ENCODE measurements at places on chromosomes 3 and 15. TPM values are rescaled to one million over a fixed set of nuclear protein-coding genes. Genes with fewer than 3 reads are reported as not detected.

NDUFB4 gene
- 253 TPM for polyA plus RNA-seq

SH3GL3 gene
- not detected for polyA plus RNA-seq

FANCD2OS gene
- polyA plus RNA-seq = not detected

MYNN gene
- 20.3 TPM for polyA plus RNA-seq

VWA5B2 gene
- polyA plus RNA-seq = not detected

ZNF197 gene
- polyA plus RNA-seq = 3.7 TPM

RAB6B gene
- 0.16 TPM for polyA plus RNA-seq

TMEM212 gene
- polyA plus RNA-seq = not detected

PDE12 gene
- 17.6 TPM for polyA plus RNA-seq

CHMP2B gene
- polyA plus RNA-seq = 48.7 TPM

RTP1 gene
- polyA plus RNA-seq = not detected

ZBBX gene
- not detected for polyA plus RNA-seq

HRH1 gene
- polyA plus RNA-seq = not detected

GRCh38 chr3:138946663-138947494 lies at the start of the genes FOXL2 and FOXL2NB:
TSS of gene FOXL2 (minus strand) at chr3:138947137. CDS start at chr3:138946722, 415 bp downstream.
TSS of gene FOXL2NB (plus strand) at chr3:138947217. CDS start at chr3:138947365, 148 bp downstream.
- no peak for DNase-seq

DNA sequence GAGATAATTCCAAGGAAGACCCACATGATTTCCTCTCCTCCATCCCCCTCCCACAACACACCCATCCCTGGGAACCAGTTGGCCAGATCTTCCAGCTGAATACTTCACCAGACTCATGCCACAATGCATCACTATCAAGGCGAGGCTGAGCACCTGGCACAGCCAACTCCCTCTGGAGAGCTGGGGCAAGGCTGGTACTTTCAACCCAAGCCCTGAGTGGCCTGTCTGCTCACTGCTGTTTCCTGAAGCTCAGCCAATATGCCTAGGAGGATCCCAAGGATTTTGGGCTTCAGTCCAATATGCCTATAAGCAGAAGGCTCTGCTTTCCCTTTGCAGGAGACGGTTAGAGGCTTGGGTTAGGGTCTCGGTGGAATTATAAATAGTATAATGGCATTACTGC lies 90.9 kb upstream of the NEO1 start:
- DNase-seq = no peak

DNA sequence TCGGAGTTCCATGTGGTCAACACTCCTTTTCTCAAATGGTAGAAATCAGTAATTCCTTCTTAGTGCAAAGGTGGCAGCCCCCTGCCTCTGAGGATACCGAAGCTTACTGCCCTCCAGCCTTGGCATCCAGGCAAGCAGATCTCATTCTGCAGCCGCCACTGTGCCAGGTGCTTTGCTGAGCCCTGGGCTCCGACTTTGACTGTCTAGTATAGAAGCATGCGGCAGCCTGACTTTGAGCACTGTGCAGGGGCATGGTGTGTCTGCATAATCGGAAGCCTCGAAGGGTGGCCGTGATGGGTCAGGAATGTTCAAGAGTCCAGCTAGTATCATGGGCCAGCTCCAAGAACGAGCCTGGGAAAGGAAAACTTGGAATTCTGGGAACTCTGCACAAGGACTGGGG lies 39.7 kb downstream of the ABTB1 start:
- no peak for DNase-seq

- DNase-seq = no peak
Measured at GRCh38 chr3:142353571-142353970, 94.3 kb downstream of the XRN1 start.

GRCh38 chr15:93460717-93461116 lies 371.7 kb upstream of the RGMA start:
- DNase-seq = no peak

GRCh38 chr3:184574515-184575417 lies 13.2 kb downstream of the EPHB3 start:
- DNase-seq = no peak

GRCh38 chr15:60695713-60696522 lies 217.0 kb upstream of the ICE2 start:
- no peak for DNase-seq

DNA sequence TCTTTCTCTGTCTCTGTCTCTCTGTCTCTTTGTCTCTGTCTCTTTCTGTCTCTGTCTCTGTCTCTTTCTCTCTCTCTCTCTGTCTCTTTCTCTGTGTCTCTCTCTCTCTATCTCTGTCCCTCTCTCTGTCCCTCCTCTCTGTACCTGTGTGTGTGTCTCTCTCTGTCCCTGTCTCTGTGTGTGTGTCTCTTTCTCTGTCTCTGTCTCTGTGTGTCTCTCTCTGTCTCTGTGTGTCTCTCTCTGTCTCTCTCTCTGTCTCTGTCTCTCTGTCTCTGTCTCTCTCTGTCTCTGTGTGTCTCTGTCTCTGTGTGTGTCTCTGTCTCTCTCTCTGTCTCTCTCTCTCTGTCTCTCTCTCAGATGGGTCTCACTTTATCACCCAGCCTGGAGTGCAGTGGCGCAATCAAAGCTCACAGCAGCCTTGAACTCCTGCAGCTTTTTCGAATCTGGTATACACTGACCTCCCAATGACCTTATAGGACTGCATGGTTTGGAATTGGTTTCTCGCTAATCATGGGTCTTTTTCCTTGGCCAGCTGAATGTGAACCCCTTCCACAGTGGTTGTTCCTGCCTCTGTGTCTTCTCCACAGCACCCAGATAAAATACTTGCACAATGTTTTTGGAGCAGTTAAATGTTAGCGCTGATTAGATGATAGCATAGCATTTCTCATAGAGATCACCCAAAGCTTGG lies 102.6 kb upstream of the KLHL25 start:
- DNase-seq = peak; percentile 3

DNA sequence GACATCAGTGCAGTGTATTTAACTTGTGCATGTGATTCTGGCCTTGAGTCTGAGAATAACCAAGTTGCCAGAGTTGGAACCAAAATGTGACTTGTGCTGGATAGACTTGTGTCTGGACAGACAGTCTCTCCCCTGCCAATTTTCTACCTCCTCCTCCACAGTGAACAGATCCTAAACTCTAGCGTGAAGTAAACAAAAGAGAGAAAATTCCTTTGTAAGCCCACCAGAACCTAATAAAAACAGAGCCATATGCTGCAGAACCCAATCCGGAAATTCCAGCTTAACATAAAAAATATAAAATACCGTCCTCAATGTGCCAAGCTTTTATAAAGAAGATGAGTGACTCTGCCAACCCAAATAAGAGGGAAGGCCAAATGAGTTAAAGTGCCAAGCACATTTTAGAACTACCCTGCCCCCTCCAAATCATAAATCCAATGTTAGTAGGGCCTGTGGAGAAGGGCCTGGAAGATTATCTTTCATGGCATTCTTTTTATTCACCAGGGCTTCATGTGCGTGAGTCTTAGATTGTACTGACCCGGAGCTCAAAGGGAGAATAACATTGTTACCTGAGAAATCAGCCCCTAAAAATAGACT lies 344.6 kb upstream of the PROK2 start:
- DNase-seq = no peak

- no peak for DNase-seq
Measured at GRCh38 chr15:74124759-74125158, 5.6 kb upstream of the ISLR2 start.

GRCh38 chr15:79922512-79923078 lies 25.8 kb upstream of the MTHFS start:
- no peak for DNase-seq

DNA sequence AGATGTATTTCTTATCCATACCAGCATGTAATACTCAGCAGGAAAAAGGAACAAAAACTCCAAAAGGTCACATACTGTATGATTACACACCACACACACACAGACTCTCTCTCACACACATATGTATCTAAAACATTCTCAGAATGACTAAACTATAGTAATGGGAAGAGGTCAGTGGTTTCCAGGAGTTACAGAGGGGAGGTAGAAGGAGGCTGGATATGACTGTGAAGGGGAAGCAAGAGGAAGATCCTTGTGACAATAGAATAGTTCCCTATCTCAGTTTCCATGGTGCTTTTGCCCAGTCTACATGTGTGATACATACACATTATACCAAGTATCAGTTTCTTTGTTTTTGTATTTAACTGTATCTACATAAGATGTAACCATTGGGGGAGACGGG lies 190.1 kb downstream of the IL5RA start:
- no peak for DNase-seq

GRCh38 chr15:100041127-100041828 lies 300.5 kb downstream of the ADAMTS17 start:
- no peak for DNase-seq

DNA sequence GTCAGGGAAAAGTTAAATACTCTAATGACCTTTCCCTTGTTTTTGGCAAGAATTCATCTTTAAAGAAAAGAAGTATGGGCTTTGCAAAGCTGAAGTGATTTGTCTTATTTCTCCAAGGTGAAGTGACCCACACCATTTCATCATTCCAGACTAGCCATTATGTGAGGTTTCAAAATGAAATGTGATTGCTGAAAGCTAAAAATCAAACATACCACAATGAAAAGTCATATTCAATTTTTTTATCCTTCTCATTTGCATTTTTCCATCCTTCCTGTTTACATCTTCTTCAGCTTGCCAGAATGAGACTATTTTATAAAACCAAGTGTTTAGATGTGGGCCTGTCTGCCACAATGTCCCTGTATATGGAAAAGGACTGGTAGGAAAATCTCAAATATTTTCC lies 142.3 kb upstream of the STRIT1 start:
- DNase-seq = no peak

GRCh38 chr3:87796843-87797185 lies 262.0 kb downstream of the CGGBP1 start:
- DNase-seq = no peak

DNA sequence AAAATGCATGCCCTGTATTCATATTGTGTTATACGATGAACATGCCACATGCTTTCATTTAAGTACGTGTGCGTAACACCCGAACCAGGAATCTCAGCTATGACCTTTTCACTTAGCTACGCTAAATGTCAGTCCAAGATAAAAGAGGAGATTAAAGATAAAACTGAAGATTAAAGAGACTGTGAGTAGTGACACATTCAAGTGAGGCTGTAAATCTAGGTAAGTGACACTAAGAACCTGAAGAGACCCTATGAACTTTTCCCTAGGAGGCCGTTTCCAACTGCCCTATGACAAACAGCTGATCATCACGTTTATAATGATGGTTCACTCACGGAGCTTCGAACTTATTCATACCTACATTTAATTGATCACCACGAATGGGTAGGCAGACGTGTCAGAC lies 32.2 kb downstream of the TFRC start:
- DNase-seq = no peak

GRCh38 chr15:69991551-69991980 lies 106.2 kb downstream of the TLE3 start:
- DNase-seq = no peak

GRCh38 chr15:100890850-100891249 lies 11.2 kb downstream of the ALDH1A3 start:
- no peak for DNase-seq

DNA sequence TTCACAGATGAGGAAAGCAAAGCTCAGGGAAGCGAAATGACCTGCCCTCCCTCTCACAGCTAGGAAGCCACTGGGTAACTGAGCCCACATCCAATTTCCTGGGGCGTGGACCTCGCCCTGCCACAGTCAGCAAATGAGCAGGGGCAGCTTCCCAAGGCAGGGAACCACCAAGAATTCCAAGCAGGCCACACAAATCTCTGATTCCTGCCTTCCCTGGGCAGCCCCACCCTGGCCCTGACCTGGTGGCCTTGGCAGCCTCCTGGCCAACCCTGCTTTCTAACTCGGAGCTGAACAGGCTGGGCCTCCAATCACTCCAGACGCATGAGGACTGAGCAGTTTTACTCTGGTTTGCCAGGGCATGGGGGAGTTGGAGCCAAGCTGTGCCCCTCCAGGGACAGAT lies 203.7 kb upstream of the TLE3 start:
- DNase-seq = no peak

DNA sequence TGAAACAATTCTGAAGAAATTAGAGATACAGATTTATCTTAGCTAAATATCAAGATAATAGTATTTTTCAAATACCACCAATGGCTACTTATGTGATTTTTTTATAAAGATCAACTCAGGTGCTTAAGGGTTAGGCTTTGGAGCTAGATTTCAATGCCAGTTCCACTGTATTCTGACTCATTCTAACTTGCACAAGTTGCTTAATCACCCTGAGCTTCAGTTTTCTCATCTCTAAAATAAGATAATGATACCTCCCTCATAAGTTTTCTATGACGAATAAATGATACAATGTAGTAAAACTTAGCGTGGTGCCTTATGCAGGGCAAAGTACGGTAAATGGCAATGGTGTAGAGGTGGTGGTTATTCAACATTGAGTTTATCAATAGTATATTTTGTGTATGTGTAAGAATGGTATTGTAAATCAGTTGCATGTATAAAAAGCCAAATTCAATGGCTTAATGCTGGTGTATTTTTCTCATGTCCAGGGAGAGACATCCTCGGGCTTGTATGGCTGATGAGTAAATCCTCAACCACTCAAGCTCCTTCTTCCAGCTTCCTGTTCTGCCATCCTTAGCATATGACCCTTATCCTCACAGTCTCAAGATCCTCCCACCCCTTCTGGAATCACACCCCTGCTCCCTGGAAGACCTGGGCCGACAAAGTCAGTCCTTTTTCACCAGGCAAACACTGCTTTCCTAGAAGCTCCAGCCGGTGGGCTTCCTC lies 505.9 kb upstream of the CFAP20DC start:
- no peak for DNase-seq

DNA sequence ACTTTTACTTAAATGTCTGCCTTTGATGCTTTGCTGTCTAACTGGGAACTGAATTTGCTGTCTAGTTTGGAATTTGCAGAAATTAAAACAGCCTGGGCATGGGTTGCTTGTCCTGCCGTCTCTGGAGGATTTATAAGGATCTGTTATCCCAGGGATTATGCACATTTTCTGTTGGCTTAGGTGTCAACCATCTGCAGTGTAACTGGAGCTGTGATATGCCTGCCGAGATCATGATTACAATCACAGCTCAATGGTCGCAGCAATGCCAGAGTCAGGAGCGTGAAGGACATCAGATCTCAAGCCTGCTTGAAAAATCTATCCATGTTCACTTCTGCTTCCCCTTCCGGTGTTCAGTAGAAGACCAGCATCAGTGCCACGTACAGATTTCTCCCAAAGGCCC lies 41.8 kb upstream of the SETMAR start:
- no peak for DNase-seq

- no peak for DNase-seq
Measured at GRCh38 chr15:85832394-85832793, 37.7 kb upstream of the KLHL25 start.

DNA sequence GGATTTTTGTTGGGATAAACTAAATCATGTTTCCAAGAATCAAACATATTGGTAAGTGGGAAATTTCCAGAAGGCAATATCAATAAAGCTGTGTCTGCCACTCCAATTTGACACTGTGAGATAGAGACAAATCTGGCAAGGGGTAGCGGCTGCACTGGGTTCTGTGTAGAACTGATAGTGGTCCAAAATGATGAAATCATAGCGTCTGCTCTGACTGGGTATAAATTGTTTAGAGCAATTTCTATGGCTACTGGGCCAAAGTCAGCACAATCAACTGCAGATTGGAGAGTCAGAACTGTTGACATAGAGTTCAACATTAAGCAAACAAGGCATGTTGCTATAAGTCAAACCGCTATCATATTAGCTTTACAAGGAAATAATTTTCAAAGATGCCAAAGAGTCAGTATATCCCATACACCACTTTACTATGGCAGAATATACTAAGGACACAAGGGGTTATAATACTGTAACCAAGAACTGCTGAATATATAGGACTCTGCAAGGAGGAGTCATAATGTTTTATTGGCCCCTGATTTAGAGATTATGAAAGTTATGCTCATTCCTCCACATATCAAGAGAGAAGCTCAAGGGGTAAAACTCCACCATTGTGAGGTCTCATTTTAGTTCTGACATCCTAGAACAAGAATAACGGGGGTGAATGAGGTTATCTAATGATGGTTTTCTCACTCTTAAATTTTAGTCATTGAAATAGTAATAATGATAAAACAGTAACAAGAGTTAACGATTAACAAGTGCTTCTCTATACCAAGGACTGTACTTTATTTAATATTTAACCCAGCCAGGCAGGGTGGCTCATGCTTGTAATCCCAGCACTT lies 309.7 kb upstream of the GADL1 start:
- DNase-seq = no peak

Data from CD4-positive, CD25-positive, alpha-beta regulatory T cell (primary cell).